NCI-H1105 treated with DMSO at 0.1 percent for 48 hours (cell line): ENCODE measurements at places on chromosomes 5 and 9.

- no peak for DNase-seq
Measured at GRCh38 chr9:95383185-95383676, 65.7 kb upstream of the FANCC start.

GRCh38 chr5:136563489-136563888 lies 198.1 kb upstream of the TRPC7 start:
- no peak for DNase-seq

GRCh38 chr5:75681125-75681830 lies 36.0 kb downstream of the POC5 start:
- peak; percentile 17 for DNase-seq

DNA sequence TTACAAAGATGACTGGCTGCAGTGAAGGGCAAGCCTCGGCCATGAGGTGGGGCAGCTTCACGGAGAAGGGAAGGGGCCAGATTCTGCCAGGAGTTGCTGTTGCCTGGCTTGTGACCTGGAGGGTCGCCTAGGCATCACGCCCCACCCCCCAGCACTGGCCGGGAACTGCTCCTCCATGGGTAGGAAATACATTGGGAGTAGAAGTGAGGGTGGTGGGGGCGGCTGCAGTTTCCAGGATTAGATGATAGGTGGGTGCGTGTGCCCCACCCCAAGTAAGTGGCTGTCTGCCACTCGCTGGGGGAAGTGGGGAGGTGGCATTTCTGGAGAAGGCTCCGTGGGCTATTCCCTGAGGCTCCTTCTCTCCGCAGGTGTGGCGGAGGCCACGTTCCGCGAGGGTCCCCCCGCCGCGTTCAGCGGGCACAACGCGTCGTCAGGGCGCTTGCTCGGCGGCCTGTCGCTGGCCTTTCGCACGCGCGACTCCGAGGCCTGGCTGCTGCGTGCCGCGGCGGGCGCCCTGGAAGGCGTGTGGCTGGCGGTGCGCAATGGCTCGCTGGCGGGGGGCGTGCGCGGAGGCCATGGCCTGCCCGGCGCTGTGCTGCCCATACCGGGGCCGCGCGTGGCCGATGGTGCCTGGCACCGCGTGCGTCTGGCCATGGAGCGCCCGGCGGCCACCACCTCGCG lies 16.9 kb downstream of the CRB2 start:
- no peak for DNase-seq

- no peak for DNase-seq
Measured at GRCh38 chr9:84701801-84702200, 32.3 kb downstream of the NTRK2 start.

DNA sequence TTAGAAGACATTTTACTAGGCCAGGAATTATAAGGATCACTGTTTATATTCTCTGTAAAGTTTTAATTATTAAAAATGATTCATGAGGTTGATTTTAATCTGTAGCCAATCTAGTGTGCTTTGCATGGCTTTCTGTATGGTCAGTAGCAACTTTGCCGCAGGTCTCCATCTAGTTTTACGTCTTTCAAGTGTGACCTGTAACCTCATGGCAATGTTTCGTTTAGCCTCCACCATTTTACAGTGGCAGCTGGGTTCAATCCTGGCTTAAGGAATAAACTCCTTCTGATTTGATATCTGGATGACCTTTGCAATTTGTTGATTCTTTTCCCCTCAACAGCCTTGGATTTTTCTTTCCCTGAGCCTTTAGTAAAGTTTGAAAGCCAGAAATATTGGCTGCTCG lies 434.5 kb upstream of the CDH9 start:
- no peak for DNase-seq

- DNase-seq, result peak; percentile 50
Measured at GRCh38 chr9:85960688-85961093, 19.7 kb downstream of the NAA35 start.

- DNase-seq, result no peak
Measured at GRCh38 chr5:86407711-86408110, 210.0 kb upstream of the COX7C start.

DNA sequence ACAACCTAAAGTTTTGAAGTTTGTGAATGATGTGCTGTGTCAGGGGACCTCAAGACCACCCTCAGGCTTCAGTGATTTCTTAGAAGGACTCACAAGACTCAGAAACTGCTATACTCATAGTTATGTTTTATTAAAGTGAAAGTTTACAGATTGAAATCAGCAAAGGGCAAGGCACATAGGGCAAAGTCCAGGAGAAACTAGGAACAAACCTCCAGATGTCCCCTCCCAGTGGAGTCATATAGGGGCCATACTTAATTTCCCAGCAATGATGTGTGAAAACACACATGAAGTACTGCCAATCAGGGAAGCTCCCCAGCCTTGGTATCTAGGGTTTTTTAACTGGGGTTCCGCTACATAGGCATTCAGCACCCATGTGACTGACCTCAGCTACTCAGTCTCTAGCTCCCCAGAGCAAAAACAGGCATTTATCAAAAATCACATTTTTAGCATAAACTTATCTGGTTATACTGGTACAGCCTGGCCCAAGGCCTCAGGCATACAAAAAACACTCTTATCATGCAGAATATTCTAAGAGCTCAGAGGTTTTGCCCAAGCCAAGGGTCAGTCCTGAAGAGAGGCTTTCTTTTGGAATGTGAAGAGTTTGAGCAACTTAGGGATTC lies 74.7 kb upstream of the ANKRD55 start:
- DNase-seq, result no peak

DNA sequence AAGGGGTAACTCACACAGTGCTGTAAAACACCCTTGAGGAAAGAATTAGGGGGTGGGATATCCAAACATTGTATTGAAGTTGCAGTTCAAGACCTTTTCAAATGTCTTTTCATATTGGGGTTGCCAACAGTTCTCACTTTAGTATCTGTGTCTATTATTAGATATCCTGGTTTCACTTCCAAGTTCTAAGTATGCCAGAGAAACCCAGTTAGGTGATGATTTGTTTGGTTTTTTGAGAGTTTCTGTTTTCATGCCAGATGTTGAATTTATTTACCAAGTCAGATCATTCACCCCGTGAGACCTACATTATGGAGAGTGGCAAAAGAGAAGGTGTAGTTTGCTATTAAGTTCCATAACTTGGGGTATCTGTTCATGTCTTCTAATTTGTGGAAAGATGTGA lies 64.5 kb downstream of the C9orf152 start:
- DNase-seq, result no peak

- DNase-seq, result no peak
Measured at GRCh38 chr9:13292782-13293181, 13.3 kb upstream of the MPDZ start.

GRCh38 chr5:17694371-17694770 lies 60.1 kb downstream of the TAF11L14 start:
- no peak for DNase-seq

- DNase-seq, result no peak
Measured at GRCh38 chr5:98414938-98415337, 358.5 kb upstream of the RGMB start.

GRCh38 chr5:122297587-122298298 lies 14.3 kb upstream of the SNCAIP start:
- no peak for DNase-seq

DNA sequence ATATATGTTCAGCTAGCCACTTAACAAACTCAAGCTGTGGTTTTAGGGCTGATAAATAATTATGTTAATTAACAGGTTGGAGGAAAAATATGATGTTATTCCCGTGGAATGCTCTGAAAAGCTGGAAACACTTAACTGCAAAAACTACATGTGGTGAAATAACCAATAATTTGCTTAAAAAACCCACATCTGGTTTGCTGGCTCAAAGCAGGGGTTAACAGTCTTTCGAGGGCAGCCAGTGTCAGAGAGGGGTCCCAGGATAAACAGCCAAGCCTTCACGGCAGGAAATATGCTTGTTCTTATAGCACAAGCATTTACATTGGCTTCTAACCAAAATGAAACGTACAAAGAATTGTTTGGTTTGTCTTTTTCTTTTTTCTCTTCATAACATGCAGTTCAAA lies 254.0 kb upstream of the GAS1 start:
- DNase-seq, result no peak

DNA sequence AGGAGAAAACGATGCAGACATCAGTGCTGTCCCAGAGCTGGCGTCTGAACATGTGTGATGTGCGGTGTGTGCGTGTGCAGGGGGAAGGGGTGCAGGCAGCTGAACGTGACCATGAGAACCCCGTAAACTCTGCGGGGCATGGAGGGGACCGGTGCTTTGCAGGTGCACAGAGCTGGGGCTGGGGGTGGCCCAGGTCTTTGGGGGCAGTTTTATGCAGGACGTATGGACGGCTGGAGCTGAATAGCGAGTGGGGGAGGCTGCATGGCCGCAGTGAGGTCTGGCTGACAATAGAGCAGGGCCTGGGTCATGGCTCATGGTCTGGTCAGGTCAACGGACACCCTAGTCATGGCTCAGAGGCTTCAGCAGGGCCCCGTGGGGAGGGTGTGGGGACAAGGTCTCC lies 3.3 kb upstream of the EXOC3 start:
- DNase-seq, result no peak

DNA sequence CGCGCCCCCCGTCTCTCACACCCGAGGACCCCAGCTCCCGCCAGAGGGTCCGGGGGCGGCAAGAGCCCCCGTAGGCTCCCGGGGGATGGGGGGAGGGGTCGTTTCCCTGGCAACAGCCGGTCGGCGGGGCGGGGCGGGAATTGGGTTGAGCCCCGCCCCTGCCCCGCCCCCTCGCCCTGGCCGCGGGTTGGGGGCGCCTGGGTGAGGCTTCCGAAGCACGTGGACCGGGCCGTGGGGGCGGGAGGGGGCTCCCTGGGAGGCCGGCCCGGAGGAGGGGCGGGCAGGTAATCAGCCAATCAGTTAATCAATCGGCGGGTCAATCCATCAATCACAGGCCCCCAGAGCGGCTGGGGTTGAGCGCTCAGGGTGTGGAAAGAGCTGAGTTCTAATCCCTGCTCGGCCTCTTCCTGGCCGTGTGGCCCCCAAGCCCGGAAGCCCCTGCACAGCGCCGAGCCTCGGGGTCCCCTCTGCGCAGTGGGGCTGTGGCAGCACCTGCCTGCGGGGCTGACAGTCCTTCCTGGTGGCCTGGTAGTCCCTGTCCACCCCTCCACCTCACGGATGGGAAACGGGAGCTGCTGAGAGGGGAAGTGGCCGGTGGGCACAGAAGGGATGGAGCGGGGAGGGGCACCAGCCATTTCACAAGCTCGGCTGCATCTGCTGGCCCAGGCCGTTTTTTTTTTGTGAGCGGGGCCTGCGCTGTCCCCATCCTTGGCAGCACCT lies 174.2 kb upstream of the IER5L start:
- DNase-seq, result no peak

- DNase-seq, result no peak
Measured at GRCh38 chr5:35188031-35188457, 42.2 kb downstream of the PRLR start.
